ENCODE measurements at places on chromosomes 1 and 21.

- DNase-seq, result no peak
Observed at GRCh38 chr1:29029667-29030066, 94.0 kb downstream of the TMEM200B start.

DNA sequence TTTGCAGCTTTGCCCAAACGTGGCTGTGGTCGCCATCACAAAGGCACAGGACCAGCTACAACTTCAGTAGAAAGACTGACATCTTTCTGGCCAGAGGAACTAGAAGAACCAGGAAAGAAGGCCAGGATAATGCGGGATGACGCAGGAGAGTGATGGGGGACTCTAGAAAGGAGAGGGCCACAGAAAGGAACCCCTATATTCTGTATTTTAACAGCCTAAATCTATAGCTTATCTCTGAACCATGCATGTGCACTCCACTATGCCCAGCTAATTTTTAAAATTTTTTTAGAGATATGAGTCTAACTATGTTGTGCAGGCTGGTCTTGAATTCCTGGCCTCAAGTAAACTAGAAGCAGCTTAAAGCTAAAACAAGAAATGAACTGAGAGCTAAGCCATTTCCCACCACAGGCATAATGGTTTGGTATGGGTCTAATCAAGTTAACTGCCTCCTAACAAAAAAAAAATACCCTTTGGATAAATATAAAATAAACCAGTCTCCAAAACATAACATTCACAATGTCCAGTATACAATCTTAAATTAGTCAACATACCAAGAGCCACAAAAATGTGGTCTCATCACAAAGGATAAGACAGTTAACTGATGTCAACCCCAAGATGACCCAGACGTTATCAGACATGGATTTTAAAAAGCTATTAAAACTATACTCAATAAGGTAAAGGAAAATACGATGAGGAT is 18.0 kb downstream of the LTN1 start:
- no peak for DNase-seq

GRCh38 chr1:109641078-109641740 is 14.7 kb upstream of the GSTM4 start:
- no peak for DNase-seq

DNA sequence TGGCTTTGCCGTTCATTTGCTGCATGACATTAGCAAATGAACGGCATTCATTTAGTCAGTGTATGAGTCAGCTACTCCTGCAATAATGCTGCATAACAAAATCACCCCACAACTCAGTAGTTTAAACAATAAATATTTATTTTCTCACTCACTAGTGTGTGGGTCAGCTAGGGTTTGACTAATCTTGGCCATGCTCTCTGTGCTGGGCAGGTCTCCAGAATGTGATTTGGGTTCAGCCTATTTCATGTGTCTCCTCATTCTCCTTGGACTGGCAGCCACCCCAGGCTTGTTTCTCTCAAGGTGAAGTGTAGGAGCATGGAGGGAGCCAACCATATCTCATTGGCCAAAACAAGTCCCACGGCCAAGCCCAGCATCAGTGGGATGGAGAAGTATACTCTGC is 104.3 kb downstream of the LACTBL1 start:
- DNase-seq, result no peak

GRCh38 chr1:20724364-20725188 is 6.8 kb upstream of the KIF17 start:
- DNase-seq, result no peak

GRCh38 chr1:180195916-180196315 is 34.1 kb upstream of the LHX4 start:
- DNase-seq, result no peak

DNA sequence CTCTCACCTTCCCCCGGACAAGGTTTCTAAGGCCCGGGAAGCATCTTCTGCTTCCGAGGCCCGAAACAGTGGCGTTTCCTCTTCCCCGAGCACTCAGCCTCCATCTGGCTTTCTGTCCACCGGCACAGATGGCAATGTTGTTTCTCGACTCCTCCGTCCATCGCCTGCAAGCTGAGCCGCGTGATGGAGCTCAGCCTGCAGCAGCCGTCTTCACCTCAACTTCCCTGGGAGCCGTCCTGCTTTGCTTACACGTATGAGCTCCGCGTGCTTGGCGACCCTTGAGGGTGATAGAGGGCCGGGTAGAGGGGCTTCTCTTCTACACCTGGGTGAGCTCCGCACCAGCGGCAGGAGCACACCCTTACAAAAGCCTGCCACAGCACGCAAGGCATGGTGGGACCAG is 80.4 kb downstream of the AJAP1 start:
- no peak for DNase-seq

- DNase-seq, result no peak
Observed at GRCh38 chr1:97820470-97821188, 100.2 kb downstream of the DPYD start.

Data from cortex of kidney (tissue), 1 donor.